Vagina (tissue), 2 donors: ENCODE measurements at places on chromosomes 7 and 10. TPM values are rescaled to one million over a fixed set of nuclear protein-coding genes. Genes with fewer than 3 reads are reported as not detected.

ABCA13 gene
- under 0.01 TPM for total RNA-seq

SFXN4 gene
- total RNA-seq: 12.3 TPM

GRCh38 chr10:117740088-117740487 is 197.5 kb downstream of the EMX2 start:
- no peak for DNase-seq

DNA sequence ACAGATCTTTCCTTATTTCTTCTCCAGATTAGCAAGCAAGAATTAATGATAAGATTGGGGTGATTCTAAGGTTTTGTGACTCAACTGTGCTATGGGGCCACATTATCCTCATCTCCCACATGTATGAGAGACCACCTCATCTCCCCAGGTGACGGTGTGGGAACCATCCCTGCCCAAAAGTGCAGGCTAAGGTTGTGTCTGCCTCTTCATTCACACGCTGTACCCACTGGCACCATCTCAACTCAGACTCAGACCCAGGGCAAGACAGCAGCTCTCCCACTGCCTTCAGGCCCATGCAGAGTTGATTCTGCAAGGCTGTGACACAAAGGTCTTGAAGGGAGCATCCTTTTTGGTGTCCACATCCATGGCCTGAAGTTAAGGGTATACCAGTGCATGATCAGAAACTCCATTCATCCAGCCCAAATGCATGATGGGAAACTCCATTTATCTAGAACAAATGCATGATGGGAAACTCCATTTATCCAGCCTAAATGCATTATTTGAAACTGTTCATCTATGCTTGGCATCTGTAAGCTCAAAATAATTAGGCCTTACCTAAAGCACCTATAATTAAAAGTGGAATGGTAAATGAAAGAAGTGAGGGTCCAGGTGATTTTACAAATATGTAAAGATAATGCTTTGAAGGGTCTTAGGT is 99.4 kb downstream of the TCERG1L start:
- no peak for DNase-seq

GRCh38 chr10:102648889-102649796 is 4.9 kb downstream of the TRIM8 start:
- DNase-seq: no peak

DNA sequence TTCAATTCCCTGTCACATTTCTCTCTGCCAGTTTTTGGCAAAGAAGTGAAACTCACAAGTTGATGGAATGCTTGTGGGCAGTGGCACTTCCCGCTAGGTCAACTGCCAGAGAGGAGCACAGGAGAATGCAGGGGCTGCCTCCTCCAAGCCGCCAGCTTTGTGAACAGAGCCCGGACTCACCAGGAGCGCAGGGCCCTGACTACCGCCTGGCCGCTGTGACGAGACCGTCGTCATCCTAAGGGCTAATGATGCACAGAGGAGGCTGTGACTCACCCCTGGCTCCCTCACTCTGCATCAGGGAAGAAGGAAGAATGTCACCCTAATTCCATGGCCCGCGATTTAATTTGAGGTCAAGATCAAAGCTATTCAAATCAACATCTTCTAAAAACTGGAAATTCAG is 123.9 kb downstream of the TAX1BP1 start:
- no peak for DNase-seq

DNA sequence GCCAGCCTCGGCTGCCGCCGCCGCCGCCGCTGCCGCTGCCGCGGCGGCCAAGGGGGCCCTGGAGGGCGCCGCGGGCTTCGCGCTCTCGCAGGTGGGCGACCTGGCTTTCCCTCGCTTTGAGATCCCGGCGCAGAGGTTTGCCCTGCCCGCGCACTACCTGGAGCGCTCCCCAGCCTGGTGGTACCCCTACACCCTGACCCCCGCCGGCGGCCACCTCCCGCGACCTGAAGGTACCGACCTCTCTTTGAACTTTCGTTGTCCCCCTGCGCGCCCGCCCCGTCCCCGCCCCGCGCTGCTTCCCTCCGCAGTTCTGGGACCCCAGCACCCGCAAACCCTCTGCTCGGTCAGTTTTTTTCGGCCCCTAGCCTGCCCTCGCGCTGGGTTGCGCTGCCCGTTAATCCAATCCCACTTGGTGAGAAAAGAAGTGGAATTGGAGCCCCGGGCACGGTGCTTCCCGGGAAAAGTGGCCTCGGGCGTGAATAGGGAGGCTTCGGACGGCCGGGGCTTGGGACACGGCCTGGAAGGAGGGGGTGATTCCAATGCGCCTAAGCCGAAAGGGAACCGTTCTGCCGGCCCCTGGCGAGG is 543 bp downstream of the HMX3 start:
- no peak for DNase-seq

DNA sequence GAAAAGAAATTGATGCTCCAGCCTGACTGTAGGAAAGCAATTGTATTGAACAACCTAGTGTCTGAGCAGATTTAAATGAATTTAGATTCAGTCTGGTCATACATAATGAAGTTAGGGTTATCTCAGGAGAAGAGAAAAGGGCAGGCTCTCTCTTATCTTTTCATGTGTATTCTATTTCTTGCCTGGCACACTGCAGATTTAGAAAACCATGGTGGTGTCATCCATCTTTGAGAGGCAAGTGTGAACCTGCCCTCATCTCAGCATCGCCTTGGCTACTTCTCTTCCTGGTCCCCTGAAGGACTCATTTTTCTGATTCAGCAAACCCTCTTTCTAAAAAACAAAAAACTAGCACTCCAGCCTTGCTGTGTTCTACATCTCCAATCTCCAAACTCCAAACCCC is 137.7 kb downstream of the LRRC4 start:
- no peak for DNase-seq

GRCh38 chr10:29806350-29806788 is 171.6 kb upstream of the SVIL start:
- no peak for DNase-seq

- no peak for DNase-seq
These were observed 65.1 kb upstream of the LYZL2 start for GRCh38 chr10:30694518-30695228.

DNA sequence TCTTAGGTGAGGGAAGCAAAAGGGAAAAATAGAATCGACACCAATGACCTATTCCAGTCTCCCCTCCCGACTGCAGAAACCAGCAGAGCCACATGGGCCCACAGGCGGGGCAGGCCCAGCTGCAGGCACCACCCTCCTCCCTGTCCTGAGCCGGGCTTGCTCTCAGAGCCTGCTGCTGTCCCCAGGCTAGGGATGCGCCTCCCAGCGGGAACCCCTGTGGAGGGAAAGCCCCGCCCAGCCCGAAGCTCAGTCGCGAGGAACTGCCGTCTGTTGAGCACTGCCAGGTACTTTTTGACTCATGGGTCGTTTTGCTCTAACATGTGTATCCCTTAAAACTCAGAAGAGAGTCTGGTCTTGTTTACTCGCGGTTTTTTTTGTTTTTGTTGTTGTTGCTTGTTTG is 124.5 kb upstream of the RET start:
- DNase-seq: peak; percentile 80

GRCh38 chr10:75957314-75958120 is 526.1 kb downstream of the LRMDA start:
- DNase-seq: no peak

DNA sequence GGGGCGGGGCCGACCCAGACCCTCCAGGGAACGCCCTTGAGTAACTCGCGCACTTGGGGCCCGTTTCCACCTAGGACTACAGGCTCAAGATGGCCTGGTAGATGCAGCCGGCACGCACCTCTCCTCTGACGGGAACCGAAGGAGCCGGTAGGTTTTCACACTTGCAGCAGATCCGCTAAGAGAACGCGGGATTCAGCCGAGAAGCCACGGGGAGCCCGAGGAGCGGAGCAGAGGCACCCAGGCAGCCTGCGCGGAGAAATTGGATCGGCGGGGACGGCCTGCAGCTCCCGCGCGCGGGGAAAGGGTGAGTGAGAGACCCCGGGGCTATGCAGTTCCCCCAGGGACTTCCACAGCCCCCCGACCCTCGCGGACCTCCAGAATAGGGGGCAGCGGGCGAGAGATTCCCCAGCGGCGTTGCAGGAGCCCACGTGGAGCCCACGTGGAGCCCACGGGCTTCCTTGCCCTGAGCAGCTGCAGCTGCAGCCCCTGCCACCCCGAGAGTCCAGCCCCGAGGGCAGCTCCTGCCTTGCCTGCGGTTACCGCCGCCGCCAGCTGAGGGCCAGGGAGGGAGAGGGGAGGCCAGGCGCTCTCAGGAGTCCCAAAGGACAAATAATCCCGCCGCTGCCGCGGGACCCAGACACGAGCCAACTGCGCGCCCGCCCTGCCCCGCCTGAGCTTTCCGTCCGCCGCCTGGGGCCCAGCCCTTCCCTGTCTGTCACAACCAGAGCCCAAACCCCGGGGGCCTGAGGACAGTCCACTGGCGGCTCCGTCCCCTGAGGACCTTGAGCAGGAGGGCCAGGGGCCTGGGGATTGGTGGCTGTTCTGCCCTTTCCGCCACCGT is 13.1 kb downstream of the IFT22 start:
- no peak for DNase-seq

DNA sequence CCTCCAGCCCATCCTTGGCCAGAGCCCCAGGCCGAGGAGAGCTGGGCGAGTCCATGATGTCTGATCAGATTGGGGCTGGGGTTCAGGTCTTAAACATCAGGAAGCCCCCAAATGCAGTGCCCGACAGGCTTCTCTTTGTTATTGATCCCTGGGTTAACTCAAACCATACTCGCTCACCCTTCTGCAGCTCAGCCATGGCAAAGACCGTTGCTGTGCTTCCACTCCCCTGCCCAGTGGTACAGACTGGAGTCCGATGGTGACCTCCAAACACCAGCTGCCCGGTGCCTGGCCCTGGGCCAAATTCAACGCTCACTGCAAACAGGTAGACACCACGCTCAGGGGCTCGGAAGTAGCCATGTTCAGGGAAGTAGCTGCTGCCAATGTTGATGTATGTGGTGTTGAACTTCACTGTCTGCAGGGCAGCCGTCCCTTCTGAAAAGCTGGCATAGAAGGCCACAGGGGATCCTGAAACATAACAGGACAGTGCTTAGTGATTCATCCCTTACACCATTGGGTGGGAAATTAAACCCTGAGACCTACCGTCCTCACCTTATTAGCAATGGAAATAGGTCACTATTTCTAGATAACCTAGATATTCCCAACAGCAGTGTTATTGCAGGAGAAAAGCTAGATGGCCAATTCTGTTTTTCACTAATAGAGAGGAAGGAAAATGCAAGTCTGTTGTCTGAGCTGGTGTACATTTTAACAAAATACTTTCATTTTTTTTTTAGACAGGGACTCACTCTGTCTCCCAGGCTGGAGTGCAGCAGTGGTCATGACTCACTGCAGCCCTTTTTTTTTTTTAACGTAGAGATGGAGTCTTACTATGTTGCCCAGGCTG is 20.5 kb downstream of the MMRN2 start:
- no peak for DNase-seq

GRCh38 chr10:119688033-119688508 is 36.9 kb downstream of the BAG3 start:
- no peak for DNase-seq

- DNase-seq: no peak
These were observed 107.8 kb upstream of the NAMPT start for GRCh38 chr7:106392590-106392989.

DNA sequence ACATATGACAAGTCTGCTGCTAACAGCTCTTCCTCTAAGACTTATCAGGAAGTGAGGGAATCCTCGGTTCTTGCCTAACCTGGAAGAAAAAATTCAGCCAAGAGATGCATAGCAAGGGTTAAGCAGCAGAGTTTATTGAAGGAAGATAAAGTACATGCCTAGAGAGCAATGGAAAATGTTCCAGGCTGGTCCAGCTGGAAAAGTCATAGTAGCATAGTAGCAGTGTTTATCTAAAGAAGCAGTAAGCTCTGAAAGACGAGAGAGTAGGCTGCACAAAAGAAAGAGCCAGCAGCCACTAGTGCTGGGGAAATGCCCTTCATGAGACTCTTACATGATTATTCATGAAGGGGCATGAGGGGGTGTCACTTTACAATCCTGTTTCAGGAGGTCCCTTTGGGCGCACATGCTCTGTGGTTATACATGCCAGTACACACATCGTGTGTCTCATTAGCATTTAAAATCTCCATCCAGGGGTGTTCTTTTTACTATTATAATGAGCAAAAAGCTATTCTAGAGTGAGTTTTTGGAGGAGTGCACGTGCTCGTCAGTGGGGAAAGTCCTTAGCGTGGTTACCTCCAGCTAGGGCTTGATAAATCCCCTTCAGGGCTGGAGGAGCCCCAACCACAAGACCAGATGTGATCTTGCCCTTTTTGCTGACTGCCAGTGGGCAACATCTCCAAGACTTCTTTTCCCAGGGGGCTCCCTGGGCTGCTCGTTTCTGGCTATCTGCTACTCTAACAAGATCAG is 716.1 kb downstream of the PARD3 start:
- DNase-seq: no peak
